ENCODE measurements at places on chromosomes 4 and X.

- no peak for DNase-seq
These were observed 25.5 kb downstream of the ASB9 start for GRCh38 chrX:15244421-15244820.

DNA sequence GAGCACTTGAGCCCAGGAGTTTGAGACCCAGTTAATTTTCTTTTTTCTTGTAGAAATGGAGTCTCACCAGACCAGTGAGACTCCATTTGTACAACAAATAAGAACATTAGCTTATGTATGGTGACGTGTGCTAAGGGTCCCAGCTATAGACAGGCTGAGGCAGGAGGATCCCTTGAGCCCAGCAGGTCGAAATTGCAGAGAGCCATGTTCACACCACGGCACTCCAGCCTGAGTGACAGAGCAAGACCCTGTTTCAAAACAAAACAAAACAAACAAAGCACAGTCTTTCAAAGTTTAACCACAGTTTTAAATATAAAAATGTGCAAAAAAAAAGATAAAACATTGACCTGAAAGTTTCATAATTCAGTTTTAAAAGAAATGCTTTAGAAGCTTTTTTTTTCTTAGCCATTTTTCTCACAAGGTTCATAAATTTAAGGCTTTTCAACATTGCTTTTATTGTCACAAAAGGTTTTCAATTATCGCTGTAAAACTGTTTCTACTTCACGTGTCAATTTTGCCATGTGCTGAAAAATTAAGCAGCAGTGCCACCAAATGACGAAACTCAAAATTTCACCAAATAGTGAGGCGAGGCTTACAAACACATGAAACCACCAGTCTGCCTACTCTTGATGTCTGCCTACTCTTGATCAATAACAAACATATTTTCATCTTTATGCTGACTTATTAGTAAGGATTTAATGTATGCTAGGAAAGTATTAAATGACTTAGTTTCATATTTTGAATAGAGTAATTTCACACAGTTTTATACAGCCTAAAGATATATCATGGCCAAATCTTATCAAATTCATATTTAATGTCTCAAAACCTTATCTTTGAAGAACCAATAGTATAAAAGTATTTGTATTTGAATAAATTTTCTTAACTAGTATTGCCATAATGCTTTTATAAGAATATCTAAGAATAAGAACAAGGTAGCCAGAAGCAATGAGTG lies 126.3 kb downstream of the NEK1 start:
- peak; percentile 37 for DNase-seq

- no peak for DNase-seq
These were observed 50.6 kb downstream of the TBL1X start for GRCh38 chrX:9515489-9515888.

- peak; percentile 38 for DNase-seq
These were observed 16.0 kb upstream of the MID1 start for GRCh38 chrX:10636337-10636736.

GRCh38 chrX:18607966-18608365 lies 63.9 kb downstream of the RS1 start:
- no peak for DNase-seq

- no peak for DNase-seq
These were observed 12.6 kb upstream of the NR3C2 start for GRCh38 chr4:148454835-148455234.

DNA sequence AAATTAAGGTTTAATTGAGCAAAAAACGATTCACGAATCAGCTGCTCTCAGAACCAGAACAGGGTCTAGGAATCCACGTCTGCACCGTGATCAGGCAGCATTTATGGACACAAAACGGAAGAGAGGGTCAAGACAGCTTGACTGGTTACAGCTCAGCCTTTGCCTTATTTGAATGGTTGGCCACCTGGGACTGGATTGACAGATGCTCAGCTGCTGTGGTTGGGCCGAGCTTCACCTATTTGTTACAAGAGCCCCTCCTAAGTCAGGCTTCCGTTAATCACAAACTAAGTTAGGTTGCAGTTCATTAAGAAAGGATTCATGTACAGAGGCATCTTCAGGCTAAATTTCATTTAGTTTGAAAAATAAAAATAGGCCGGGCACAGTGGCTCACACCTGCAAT lies 50.6 kb upstream of the MAN2B2 start:
- DNase-seq, result no peak

DNA sequence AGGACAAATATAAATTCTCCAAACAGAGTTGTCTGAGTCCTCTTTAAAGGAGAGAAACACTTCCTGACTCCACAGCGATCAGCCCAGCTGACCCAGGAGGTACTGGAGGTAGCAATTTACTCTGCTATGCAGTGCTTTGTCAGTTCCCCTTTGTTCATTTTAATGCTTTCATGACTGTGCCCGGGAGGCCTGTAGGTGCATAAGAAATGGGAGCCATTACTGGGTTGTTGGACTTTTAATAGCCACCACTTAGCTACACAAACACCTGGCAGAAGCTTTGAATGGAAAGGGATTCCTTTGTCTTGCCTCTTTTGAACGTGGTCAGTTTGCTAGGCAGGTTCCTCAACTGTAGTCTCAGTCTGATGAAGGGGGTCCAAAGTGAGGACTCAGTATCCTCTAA lies 59.0 kb upstream of the AFF2 start:
- no peak for DNase-seq

GRCh38 chr4:39050590-39050989 lies 11.4 kb upstream of the KLHL5 start:
- DNase-seq, result no peak

DNA sequence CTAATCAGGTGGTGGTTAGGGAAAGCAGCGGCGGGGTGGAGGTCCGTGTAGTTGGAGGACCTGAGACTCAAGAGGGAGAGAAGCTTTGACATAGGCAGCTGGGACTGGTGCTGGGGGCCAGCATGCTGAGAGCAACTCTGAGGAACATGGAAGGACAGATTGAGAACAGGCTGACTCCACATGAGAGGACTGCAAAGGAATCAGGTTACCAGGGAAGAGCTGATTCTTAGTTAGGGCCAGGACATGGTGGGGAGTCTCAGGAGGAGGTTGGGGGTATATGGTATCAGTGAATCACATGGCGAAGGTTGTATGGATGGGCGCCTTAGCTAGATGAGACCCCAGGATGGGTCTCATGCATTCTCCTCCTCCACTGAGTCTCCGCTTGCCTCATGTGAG lies 264.0 kb upstream of the BOD1L1 start:
- no peak for DNase-seq

DNA sequence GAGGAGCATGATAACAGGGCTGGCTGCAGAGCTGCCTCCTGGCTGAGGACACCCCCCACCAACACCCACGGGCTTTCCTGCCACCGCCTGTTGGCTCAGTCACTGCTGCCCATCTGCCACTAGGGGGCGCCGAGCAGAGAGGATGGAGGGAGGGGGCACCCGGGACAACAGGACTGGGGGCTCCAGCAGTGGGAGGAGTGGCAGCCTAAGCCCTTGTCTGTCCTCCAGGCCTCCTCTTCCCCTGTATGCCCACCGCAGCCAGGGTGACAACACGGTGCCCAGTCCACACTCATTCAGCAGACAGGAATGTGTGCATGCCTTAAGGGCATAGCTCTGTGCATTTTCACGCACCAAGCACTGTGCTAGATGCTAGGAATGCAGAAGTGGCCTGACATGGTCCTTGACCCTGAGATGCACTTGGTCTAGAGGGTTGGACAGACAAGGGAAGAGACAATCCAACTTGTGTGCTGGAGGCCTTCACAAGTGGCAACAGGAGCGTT lies 149.9 kb downstream of the AMMECR1 start:
- DNase-seq, result no peak

- no peak for DNase-seq
These were observed 34.4 kb downstream of the GLRA3 start for GRCh38 chr4:174794543-174795094.

DNA sequence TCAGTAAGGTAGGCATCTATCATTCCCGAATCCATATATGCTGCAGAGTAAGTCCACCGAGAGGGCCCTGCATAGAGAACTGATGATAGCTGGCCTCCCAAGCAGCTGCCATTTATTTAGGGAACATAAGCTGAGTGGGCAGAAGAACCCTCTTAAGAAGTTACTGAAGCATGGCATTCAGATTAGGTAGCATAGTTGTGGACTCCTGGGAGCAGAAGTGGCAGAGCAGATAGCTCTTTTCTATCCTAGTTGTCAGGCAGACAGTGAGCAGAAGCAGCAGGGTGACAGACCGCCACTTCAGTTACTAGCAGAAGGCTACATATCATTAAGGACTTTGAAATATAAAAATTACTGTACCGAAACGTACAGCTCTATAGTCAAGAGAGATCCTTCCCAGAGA lies 454.7 kb downstream of the PPP4R3C start:
- peak; percentile 54 for DNase-seq

DNA sequence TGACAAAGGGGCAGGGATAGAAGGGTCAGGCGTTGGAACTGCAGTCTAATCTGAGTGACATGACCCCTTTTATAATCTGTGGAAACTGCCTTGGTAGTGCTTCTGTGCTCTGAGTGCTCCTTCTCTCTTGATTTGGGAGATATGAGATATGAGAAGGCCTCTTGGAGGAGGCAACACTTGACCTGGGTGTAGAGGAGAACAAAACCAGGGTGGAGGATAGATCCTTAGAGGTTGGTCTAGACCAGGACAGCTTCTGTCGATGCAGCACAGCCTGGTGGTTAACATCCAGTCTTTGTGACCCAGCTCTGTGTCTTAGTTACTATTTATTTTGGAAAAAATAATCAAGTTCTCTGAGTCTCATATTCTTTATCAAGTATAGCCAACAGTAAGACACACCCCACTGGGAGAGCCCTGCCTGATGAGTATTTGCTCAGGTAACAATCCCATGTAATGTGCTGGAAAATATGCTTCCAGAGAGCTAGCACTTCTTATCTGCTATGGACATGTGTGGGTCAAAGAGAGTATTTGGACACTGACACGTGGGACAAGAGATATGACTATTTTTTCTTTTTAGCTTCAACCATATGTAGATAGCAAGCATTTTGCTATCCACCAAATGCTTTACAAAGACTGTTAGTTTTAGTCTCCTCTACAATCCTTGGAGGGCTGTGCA lies 9.1 kb downstream of the USP51 start:
- DNase-seq, result no peak

DNA sequence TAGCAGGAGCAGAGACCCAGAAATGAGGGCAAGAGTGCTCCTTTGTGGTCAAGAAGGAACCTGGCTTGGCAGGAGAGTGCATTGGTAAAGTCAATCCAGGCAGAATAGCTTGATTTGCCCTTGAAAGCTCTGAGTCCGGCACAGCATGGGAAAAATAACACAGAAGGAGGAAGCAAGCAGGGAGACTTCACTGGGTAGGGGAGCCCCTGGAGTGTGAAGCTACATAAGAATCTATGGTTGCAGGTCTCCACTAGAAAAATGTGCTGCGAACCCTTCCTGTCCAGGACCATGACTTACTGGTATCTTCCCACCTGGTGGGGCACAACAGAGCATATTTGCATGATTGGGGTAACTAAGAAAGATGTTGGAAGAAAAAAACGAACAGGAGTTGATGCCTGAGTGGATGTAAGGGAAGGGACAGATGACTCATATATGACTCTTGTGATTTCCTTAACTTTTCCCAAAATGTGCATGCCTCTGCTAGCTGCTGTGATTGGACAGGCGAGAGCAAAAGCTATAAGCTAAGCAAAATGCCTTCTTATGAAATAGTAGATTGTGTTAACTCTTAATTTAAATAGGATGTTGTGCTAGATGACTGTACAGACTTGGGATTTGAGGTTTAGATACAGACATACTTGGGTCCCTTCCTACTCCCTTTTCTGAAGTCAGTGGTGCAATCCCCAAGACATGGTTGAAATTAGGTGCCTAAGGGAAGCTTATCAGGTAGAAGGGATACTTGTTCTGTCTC lies 3.3 kb downstream of the IL13RA1 start:
- no peak for DNase-seq

All from SK-N-DZ (cell line).